ENCODE measurements at places on chromosomes 7 and 10.

DNA sequence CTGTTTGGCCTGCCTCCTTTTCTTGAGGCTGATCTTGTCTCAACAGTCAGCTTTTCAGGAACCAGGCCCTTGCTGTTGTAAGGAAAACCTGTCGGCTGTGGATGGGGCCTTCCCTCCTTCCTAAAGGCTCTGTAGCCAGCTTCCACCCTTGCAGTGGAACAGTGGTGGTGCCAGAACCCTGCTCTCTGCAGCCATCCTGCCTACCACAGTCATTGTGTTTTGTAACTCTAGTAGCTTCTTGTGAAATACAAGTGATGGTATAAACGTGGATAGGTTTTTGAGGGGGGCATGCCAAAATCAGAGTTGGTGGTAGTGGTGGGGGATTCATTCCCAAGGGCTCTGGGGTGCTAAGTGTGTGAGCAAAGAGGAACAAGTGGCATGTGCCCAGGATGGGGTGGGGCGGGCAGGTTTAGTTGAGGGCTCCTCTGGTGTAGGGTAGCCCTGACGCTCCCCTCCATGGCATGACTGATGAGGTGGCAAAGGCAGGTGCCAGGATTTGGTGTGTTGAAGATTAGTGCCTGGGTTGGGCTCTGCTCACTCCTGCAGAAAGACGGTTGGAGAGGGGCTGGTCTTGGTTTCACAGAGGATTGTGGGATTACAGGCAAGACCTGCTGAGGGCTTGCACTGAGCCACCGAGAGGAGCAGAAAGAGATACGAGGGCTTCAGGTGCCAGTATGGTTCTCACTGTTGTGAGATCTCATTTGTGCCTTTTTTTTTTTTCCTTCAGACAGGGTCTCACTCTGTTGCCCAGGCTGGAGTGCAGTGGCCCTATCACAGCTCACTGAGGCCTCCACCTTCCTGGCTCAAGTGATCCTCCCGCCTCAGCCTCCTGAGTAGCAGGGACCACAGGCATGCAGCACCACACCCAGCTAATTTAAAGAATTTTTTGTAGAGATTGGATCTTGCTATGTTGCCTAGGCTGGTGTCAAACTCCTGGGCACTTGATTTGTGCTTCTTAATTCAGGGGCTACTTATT lies 7.4 kb downstream of the TSPAN14 start:
- no peak for DNase-seq

- no peak for DNase-seq
Observed at GRCh38 chr7:84454174-84454959, 259.8 kb upstream of the SEMA3A start.

- no peak for DNase-seq
Observed at GRCh38 chr7:97317575-97317974, 200.1 kb downstream of the SDHAF3 start.

DNA sequence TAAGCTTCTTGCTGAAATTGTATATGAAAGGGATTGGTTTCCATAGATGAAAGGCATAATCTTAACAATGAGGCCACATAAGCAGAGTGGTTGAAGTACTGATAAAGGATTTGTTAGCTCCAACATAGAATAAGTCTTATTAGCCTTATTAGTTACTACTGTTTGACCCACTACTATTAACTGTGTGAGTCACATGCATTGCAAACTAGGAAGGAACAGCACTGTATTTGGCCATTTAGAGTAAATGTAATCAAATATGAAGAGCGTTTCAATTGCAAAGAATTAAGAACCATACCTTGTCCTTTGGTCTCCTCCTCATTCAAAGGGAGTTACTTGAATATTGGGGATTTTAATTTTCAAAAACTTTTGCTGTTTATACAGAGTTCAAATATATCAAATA lies 428.9 kb downstream of the MDFIC start:
- DNase-seq: no peak

DNA sequence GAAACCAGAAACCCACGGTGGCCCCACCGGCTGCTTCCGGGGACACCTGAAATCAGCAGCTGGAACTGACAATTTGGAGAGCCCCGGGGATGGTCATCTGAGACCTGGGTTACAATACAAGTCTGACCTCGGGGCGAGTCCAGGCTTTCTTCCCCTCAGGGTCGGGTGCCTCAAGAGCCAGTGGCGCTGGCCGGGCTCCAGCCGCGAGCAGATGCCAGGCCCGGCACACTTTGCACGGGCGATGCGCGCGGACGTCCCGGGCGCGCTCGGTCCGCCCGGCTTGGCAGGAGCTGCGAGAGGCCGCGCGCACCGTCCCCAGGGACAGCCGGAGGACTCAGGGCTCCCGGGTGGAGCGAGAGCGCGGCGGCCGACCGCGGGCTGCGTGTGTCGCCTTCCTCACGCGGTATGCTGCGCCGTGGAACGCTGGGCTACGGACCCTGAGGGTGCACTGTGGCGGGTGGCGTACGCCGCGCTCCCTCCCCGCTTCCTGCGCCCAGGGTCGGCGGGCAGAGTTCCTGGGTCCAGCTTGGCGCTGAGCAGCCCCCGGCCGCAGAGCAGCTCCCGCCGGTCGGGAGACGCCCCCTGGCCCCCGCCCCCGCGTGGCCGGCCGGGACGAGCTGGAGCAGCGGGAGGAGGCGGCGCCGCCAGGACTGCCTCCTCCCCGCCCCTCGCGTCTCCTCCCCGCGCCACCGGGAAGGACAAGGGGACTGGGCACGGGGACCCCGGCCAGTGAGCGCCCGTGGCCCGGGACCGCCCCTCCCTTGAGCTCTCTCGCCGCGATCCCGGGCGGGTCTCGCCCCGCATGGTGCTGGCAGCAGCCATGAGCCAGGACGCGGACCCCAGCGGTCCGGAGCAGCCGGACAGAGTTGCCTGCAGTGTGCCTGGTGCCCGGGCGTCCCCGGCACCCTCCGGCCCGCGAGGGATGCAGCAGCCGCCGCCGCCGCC lies at the start of gene RBM20:
Gene RBM20 (plus strand): TSS at position 684 of the 945 bp plus-strand sequence. CDS start 119 bp downstream, at position 803.
- DNase-seq: no peak

DNA sequence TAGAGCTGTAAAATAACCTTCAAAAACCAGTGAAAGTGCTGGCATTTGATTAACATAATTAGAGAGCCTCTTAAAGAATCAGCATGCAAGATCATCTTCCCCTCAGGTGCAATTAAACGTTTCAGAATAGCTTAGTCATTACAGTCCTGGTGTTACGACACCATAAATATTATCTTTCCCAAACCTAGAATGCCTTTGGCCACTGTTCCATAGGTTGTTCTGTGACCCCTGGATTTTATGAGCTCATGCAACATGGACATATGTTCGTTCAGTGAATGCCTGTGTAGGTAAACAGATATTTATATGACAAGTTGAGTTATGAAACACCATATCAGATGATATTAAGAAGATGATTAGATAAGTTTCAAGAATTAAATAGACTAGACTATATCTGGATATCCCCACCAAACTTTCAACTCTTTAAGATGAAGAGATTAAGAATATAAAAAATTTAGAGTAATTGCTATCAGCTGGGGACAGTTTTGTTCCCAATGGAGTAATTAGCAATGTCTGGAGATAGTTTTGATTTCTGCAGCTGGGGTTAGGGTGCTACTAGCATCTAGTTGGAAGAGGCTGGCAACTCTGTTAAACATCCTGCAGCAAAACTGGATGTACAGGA lies 263.5 kb upstream of the DKK1 start:
- no peak for DNase-seq

GRCh38 chr10:111207500-111207899 lies 130.7 kb downstream of the ADRA2A start:
- DNase-seq: no peak

DNA sequence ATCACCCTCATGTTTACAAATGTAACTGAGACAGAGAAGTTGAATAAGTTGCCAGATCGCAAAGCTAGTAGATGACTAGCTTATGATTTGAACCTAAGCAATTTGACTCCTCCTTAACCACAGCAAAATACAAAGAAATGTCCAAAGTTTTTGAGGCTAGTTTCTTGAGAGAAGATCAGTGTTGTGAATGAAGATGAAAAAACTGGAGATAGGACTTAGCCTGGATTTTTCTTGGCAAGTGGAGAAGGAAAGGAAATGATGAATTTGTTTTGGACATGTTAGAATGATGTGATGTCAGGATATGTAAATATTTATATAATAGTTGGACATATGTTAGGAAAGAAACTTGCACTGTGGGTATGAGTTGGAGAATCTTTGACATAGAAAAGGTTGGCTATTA lies 149.8 kb downstream of the LSMEM1 start:
- DNase-seq: no peak

DNA sequence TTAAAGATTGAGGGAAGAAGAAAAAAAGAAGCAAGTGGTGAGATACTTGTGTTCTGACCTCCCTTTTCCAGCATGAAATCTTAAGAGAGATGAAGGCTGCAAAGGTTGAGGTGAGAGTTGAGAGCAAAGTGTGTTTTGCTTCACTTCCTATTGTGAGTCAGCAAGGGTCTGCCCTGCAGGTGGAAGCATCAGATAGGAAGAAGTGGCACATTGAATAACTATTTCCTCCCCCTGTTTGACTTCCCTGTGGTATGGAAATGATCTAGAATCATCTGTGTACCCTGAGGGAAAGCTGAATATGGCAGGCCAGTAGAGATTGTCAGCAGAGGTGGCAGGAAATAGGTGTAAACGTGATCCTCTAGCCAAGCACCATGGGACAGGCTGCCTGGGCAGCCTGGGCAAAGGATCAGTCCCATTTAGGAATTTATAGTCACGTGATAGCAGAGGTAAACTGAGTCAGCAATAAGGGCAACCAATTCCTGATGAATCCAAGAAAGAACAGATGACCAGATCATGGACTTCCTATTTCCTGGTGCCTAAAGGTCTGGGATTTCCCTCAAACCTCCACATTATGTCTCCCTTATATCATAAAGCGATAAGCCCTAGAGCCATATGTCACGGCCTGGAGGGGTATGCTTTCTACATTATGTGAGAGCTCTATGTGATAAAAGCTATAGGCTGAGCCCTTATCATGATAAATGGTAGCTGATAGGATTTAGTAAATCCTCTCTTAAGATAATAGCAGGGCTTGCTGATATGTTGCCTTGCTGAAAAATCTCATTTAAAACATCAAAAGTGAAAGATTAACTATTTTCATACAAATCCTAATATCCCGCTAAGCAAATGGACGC lies 287.0 kb downstream of the MDFIC start:
- DNase-seq: no peak

GRCh38 chr7:93055543-93056107 lies 62.2 kb downstream of the SAMD9 start:
- no peak for DNase-seq

DNA sequence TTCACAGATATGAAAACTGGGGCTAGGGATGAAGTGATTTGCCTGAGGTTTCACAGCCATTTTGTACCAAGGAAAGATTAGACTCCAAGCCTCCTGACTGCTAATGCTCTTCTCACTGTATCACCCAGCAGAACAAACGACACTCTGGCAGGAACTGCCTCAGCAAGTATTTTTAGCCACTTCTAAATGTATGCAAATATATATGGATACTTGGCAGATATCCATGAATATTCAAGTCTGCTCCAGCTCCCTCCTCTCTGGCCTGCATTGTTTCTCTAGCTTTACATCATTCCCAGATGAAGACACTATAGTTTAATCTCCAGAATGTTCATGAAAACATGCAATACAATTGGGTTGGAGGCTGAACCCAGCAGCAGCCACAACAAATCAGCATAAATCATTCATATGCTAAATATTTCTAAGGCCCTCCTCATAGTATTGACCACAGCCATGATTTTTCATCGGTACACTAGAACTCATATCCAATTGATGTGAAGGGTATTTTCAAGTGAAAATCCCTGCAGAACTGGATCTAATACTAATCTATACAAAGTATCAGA lies 65.5 kb downstream of the HPSE2 start:
- DNase-seq: no peak

DNA sequence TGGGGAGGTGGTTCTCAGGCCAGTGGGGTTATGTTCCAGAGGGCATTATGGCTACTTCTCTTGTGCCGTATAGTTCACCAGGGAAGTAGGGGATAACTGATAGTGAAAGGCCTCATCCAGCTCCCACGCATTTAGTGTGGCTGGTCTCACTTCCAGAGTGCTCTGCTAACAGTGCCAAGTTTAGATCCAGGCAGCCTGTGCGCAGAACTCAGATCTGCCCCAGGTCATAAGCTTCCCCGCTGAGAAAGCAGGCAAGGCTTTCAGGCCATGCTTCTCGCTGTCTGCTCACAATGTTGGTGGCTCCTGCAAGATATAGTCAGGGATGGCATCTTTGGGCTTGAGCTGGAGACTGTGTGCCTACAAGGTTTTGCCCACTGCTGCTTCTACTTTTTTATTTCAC lies 11.3 kb downstream of the AGK start:
- no peak for DNase-seq

DNA sequence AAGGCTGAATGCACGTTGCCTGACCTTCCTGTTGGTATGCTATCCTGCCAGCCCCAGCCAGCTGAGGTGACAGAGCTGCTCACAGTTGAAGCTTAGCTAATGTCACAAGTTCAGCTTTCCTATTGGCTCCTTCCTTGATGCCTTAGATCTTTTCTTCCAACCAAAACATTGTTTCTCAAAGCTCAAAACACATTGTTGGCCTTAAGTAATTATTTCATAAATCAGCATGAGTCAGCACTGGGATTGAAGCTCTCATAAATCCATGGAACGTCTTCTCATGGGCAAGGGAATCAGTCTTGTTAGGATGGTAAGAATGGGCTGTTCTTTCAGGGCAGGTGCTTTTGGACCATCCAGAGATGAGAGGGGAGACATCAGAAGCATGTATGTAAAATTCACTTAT lies 128.1 kb upstream of the SAMD8 start:
- DNase-seq: no peak

- DNase-seq: no peak
Observed at GRCh38 chr10:78025685-78026364, 3.5 kb downstream of the POLR3A start.

DNA sequence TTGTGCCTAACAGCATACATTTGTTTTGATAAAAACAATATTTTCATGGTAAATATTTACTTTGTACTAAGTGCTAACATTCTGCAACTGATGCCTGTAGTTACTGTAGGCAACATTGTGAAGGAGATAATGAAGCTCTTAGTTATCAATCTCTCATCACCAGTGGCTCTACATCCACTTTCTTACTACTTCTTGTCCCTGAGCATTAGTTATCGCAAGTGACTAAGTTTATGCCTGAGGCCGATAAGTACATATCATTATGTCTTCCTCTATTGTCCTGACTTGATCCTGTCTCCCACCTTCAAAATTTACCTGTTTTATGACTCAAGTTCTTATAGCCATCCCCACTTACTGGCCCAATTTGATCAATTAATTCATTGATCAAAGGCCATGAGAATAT lies 63.6 kb downstream of the MACC1 start:
- no peak for DNase-seq

GRCh38 chr7:23768022-23768421 lies 58.0 kb downstream of the STK31 start:
- no peak for DNase-seq

GRCh38 chr10:77428691-77429395 lies 208.8 kb downstream of the KCNMA1 start:
- DNase-seq: no peak

All from CD4-positive, alpha-beta T cell treated with Interferon gamma for 1 hour (primary cell).